NCI-H524 treated with DMSO at 0.1 percent for 48 hours (cell line): ENCODE measurements at places on chromosomes 13 and 19.

DNA sequence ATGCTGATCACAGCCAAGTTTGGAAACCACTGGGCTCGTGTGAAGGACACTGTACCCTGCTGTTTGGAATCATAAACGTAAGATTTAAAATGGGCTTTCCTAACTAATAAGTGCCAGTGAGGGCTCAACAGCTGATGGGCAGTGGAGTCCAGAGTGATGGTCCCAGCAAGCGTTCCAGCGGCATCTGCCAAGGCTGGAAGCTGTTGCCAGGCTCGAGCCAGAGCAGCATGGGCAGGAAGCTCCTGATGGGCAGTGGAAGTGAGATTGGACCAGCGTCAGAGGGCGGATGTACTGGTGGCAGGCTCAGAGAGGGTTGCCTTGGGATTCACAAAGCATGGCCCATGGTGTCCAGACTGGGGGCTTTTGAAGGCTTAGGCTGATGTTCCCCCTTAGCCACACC lies 30.2 kb downstream of the COL4A2 start:
- no peak for DNase-seq

- peak; percentile 75 for DNase-seq
Observed at GRCh38 chr19:9309974-9310446, 372 bp upstream of the ZNF699 start.

GRCh38 chr19:49340069-49340864 lies 5.1 kb downstream of the CD37 start:
- peak; percentile 90 for DNase-seq

DNA sequence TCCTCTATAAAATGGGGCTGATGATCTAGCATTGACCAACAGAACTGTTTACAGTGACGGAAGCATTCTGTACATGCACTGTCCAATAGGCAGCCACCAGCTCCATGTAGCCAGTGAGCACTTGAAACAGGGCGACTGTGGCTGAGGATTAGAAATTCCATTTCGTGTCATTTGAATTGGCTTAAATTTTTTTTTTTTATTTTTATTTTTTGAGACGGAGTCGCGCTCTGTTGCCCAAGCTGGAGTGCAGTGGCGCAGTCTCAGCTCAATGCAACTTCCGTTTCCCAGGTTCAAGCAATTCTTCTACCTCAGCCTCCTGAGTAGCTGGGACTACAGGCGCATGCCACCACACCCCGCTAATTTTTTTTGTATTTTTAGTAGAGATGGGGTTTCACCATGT lies 3.0 kb downstream of the PRKCG start:
- DNase-seq = no peak

DNA sequence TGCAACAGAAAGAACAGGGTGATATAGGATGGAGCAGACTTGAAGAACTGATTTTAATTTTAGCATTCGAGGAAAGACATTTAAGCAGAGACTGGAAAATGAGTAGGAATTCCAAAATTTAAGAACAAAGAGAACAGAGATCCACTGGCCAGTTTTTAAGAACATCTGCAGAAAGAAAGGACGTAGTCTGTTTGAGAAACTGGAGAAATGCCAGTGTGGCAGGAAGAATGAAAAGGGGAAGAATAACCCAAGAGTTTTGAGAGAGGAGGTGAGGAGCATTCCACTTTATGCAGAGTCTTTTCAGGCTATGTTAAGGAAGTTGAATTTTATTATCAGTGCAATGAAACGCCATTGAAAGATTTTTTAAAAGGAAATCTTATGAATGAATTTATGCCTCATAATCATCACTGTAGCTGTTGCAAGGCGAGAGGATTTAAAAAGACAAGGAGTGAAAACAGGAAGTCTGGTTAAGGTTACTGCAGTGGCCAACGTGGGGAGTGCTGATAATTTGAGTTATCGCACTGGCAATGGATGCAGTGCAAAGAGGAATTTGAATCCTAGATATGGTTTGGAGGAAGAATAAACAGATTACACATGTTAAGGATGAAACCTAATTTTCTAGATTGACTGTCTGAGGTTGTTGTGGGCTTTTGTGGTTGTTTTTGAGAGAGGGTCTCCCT lies 253.8 kb downstream of the DACH1 start:
- no peak for DNase-seq

DNA sequence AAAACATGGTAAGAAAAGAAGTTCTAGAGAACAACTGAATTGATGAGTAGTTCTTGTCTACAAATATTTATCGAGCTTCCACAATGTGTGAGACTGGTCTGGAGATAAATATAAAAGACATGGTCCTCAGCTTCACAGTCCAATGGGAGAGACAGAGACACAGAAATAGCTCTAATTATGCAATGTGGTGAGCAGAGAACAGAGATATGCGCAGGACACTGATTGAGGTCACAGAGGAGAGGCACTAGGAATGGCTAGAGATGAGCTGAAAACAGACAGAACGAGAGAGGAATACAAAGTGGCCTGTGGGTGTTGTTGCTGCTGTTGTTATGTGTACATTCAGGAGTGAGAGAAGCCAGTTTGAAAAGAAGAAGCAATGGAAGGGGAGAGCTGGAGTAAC lies 53.2 kb downstream of the GPALPP1 start:
- DNase-seq = no peak

GRCh38 chr19:41937525-41938468 lies 9.5 kb upstream of the ERFL start:
- DNase-seq = no peak

- DNase-seq = no peak
Observed at GRCh38 chr19:49349567-49349966, 12.6 kb downstream of the TEAD2 start.
